Cardiac septum (tissue), 1 donor: ENCODE measurements at places on chromosomes 3 and 15. TPM values are rescaled to one million over a fixed set of nuclear protein-coding genes. Genes with fewer than 3 reads are reported as not detected.

The INKA1 gene
- total RNA-seq = 1.9 TPM

The WDR93 gene
- not detected for total RNA-seq

The AP3S2 gene
- total RNA-seq = 33.6 TPM

The FBXL2 gene
- total RNA-seq = 3.6 TPM

The PLA2G4E gene
- total RNA-seq = 0.08 TPM

The SOX14 gene
- total RNA-seq = not detected

The MYRIP gene
- total RNA-seq = 0.70 TPM

The C3orf22 gene
- not detected for total RNA-seq

The SHISA5 gene
- 47.8 TPM for total RNA-seq

The ARNT2 gene
- total RNA-seq = 4.7 TPM

The SI gene
- not detected for total RNA-seq

The SLC28A1 gene
- total RNA-seq = 0.83 TPM

The RAD51 gene
- 0.51 TPM for total RNA-seq

The HYAL3 gene
- 1.3 TPM for total RNA-seq
